Activated T-cell treated with anti-CD3 and anti-CD28 coated beads for 4 hours (primary cell): ENCODE measurements at places on chromosomes 7 and 10.

DNA sequence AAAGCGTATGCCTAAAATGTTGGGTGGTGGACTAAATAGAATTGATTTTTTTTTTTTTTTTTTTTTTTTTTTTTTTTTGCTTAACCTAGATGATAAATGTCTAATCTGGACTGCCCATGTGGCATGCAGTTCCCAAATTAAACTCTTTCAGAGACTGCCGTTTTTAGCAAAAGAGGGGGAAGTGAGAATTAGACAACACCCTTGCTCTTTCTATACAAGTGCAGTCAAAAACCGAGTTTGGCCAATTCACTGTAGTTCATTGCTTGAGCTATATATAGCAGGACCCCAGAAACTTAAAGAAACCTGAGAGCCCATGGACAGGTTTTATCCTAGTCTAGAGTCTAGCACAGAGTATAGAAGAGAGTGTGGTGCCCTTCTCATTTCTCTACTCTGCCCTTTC lies 141.9 kb downstream of the GRM3 start:
- no peak for DNase-seq

- no peak for DNase-seq
These were observed 60.1 kb downstream of the ZRANB1 start for GRCh38 chr10:125002047-125002422.

DNA sequence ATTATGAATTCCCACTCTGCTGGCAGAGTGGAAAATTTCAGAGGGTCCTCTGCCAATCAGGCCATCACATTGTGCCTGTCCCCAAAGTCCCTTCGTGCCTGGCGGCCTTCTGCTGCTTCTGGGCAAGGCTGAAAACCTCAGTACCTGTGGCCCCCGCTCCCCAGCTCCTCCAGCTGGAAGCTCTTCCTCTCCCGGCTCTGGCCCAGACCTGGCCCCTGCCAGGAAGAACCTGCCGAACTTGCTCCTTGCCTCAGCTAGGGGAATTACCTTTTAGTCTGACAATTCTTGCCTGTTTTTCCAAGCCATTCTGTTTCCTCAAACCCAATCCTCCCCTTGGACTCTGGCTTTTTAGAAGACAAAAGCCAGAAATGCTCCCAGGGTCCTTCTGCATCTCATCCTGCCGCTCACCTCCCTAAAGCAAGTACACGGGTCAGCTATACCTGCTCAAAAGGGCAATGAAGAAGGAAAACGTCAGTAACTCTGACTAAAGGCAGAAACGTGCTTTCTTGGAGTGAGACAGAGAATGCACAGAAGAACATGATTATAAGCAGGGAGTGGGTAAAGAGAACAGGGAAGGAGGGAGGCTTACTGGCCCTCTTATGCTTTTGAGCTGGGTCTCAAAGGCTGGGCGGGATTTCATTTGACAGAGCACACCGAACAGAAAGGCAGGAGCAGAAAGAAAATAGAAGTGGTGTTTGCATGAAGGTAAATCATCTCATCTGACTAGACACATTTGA lies 28.1 kb upstream of the TRIL start:
- DNase-seq: no peak

DNA sequence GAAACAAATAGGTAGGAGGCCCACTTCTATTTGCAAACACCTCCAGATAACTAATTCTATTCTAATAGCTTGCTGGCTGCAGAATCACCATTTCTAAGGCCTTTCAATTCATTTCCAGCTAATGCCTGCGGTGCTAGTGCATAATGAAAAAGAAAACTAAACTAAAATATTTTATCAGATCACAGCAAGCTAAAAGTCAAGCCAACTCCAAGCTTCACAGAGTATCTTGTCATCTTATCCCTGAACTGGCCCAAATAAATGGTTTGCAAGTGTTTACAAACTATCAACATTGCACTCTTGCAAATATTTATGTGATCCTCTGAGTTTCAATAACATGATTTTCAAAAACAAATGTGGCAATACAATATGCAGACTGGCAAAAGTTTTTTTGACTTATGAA lies 166.0 kb downstream of the IPMK start:
- DNase-seq: no peak

GRCh38 chr10:15363031-15363430 lies 8.1 kb downstream of the FAM171A1 start:
- DNase-seq: no peak

GRCh38 chr7:46767071-46767470 lies 814.8 kb downstream of the TNS3 start:
- DNase-seq: no peak

- DNase-seq: no peak
These were observed 32.4 kb downstream of the HTRA1 start for GRCh38 chr10:122493761-122494160.
